ENCODE measurements at places on chromosomes 2 and 18.

DNA sequence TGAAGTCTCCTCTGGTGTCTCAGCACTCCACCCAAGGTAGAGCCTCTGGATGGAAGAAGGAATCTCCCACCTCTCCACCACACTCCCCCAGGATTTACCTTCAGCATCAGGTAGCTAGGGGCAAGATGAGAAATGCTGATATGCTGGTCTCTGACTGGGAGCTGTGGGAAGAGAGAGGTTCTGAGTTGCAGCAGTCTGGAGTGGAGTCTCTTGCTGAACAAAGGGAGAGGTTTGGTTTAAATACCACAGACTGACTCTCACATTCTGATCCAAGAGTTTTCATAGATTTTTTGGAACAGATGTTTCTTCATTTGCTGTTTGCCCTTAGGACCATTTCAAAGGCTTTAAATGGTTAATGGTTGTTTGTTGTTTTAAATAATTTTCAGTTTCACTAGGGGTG is 1.1 kb upstream of the CFLAR start:
- DNase-seq: no peak

GRCh38 chr2:105521616-105522015 is 122.8 kb upstream of the FHL2 start:
- no peak for DNase-seq

DNA sequence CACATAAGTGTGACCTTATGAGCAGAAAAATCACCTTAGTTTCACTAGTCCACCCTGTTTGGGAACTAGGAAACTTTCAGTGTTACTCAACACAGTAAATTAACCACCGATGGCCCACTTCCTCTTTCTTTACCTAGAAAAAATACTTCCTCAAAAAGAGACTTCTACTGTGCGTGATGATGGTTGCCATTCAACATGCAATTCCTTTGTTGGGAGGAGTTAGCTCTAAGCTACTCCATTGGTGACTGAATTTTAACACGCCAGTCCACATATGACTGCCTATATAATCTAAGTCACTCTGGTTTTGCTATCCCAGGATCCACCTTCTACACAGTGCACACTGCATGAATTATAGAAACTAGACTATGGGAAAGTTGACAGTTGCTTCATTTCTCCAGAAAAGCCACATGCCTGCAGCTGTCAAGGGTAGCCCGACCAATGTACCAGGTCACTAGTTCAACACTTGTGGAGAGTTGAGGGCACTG is 47.8 kb upstream of the REG3G start:
- DNase-seq: no peak

DNA sequence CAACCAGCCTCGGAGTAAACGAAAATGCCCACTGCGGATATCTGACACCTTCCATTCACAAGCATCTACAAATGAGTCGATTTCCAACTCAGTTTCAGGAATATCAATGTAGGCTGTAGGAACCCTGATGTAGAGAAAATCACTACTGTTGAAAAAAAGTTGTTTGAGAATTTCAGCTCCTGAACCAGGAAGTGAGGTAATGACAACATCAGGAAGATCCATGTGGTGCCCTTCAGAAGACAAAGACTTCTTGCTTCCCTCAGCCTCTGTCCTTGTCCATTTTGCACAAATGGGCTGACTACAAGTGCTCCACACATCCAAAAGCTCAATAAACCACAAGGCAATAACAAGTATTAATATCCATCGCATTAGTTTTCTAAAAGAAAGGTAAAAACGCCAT is 4.7 kb downstream of the DSEL start:
- no peak for DNase-seq

DNA sequence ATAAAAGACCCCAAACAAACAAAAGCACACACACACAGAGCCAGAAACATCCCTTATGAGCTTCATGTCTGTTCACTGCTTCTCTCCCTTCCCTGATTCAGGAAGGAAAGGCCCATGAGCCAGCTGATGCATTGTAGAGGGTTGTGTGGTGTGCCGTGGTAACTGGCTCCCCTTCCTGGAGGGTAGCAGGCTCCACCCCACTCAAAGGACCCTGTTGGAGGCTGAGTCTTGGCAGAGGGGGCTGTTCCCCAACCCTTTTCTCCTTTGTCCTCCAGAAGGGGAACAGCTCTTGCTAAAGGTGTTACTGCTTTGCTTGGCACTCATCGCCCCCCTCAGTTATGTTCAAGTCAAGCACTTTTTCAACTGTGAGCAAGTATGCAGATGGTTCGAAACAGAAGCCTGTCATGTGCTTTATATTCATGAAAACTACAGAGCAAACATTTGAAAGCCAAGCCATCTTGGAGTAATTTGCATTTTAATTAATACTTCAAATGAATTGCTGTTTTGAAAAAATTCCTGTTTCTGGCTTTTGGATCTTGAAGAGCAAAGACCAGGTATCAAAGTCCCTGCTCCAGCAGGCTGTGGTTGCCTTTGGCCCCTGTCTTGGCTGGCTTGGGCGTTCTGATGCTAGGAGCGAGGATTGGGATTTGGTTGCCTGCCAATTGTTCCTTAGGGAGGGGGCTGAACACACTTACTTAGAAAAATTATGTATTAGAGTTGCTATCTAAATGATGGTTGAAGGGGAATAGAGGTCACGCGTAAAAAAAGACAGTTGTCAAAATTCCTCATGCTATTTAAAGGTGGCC is 267.8 kb downstream of the TSN start:
- no peak for DNase-seq

DNA sequence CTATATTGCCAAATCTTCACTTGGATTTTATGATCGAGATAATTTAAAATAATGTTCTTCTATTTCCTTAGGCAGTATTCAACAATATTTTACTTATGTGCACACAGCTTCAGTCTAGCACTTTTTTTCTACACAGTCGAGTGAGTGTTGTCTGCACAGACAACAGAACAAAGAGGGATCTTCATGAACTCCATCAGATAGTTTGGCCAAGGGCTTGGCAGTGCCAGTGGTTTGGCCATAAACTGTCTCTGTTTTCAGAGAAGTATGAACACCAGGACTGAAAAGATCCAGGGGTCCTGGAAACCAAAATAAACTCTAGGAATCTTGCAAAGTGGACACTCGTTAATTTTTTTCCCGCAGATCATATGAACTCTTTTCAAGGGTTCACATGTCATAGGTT is 547.3 kb downstream of the PLCL1 start:
- DNase-seq: no peak

- no peak for DNase-seq
Observed at GRCh38 chr18:40006634-40007033, 1948.4 kb upstream of the PIK3C3 start.

GRCh38 chr2:203892207-203892606 is 24.6 kb downstream of the CTLA4 start:
- DNase-seq: no peak

DNA sequence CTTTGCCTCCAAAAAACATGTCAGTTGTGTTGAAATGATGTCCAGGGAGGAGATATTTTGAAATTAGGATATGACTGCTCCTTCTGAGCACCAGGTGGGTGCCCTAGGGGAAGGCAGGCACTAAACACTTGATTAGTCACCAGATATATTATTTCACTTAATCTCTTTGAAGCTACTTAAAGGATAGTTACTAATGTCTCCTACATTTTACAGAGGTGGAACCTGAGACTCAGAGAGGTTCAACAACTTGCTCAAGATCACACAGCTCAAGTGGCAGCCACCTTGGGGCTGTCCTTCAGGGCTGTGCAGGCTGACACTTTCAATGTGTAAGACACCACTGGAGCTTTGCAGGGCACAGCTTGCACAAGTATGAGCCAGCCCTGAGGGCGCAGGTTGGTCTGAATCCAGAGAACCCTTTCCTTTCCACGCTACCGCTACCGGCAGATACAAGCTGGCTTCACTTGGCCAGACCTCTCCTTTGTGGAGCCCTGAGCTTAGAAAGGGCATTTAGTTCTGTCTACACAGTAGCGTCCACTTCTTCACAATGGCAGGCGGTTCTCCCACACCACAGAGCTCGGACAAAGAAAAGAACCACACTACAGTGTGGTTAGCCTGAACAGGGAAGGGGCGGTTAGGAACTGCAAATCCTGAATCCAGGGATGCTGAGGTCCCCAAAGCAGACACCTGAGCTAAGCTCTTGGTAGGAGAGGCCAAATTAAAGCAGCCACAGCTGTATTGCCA is 16.4 kb downstream of the ALPK2 start:
- DNase-seq: no peak

GRCh38 chr2:75587954-75588587 is 27.3 kb upstream of the EVA1A start:
- no peak for DNase-seq

GRCh38 chr18:10564975-10565773 is 39.3 kb downstream of the NAPG start:
- no peak for DNase-seq

DNA sequence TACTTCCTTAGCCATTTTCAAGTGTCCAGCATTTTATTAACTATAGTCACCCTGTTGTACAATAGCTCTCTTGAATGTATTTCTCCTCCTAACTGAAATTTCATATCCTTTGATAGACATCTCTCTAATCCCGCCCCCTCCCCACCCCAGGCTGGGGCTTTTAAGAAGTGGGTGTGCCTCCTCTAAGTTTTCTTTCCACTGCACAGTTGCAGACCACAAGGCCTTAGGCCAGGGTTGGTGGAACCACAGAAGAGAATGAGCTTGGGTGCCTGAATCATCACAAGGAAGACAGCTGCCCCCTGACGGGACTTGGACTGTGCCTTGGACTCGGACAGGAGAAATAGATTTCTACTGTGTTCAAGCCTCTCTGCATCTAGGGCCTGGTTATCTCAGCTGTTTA is 193.4 kb downstream of the HAUS1 start:
- DNase-seq: no peak

- DNase-seq: no peak
Observed at GRCh38 chr2:226657340-226658053, 142.1 kb downstream of the IRS1 start.

- DNase-seq: no peak
Observed at GRCh38 chr18:71105078-71105819, 816.4 kb downstream of the SOCS6 start.

DNA sequence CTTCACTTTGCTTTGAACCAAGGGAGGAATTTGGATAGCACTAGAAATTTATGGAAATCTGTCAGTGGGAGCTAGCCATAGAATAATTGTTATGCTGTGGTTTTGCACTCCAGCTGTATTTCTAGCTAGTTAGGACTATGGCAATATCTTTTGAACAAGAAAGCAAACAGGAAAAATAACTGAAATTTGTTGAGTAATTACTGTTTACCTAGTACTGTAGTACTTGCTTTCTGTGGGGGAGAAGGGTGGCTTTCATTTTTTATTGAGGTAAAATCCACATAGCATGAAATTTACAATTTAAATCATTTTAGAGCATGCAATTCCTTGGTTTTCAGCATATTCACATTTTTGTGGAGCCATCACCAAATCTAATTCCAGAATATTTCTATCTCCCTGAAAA is 28.4 kb downstream of the MBD5 start:
- DNase-seq: no peak

- no peak for DNase-seq
Observed at GRCh38 chr18:46563317-46563716, 93.7 kb downstream of the LOXHD1 start.
